Stimulated activated CD8-positive, alpha-beta memory T cell treated with anti-CD3 and anti-CD28 coated beads, Interleukin-12 subunit alpha, Interleukin-12 subunit beta, amount 100 ng/mL, for 1 hour (primary cell): ENCODE measurements at places on chromosomes 6 and 20.

DNA sequence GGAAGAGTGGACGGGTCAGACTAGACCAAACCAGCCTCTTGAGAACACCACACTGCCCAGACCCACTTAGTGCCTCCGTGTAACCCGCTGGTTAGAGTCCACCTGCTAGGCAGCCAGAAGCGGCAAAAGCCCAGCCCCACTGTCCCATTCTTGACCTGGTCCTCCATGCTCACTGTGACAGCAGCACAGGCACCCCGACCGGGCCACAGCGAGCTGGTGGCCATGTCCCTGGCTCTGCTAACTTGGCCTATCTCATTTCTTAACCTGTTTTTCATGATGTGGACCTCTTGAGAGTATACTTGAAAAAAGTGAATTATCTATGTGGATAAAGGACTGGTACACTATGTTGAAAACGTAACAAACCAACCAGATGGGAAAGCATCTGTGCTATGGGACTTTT is 44.9 kb upstream of the TMEM181 start:
- DNase-seq, result no peak

DNA sequence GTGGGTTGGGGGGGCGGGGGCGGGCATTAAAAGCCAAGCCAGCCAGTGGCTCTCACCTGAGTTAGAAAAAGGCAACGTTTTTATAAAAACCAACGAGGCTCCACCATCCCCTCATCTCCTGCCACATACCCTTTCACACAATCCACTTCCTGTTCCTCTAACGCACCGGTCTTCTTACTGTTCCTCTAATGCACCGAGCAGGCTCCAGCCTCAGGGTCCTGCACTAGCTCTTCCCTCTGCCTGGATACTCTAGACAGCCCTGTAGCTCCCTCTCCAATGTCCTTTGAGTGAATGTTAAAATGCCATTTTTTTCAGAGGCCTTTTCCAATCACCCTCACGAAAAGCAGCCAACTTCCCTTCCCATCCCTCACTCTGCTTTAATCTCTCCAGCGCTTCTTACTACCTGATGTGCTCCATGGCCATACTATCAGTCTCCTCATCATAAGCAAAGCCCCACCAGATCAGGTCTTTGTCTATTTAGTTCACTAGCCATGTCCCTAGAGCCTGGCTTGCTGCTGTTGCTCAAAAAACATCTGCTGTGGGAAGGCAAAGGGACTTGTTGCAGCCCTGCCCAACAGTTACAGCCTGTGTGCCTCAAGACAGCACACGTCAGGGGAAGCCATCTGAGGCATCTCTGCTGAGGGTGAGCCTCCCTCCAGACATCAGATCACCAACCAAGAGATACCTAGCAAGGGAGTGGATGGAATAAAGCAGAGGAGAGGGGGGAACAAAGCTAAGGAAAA is 3.9 kb downstream of the FKBP1A start:
- no peak for DNase-seq

DNA sequence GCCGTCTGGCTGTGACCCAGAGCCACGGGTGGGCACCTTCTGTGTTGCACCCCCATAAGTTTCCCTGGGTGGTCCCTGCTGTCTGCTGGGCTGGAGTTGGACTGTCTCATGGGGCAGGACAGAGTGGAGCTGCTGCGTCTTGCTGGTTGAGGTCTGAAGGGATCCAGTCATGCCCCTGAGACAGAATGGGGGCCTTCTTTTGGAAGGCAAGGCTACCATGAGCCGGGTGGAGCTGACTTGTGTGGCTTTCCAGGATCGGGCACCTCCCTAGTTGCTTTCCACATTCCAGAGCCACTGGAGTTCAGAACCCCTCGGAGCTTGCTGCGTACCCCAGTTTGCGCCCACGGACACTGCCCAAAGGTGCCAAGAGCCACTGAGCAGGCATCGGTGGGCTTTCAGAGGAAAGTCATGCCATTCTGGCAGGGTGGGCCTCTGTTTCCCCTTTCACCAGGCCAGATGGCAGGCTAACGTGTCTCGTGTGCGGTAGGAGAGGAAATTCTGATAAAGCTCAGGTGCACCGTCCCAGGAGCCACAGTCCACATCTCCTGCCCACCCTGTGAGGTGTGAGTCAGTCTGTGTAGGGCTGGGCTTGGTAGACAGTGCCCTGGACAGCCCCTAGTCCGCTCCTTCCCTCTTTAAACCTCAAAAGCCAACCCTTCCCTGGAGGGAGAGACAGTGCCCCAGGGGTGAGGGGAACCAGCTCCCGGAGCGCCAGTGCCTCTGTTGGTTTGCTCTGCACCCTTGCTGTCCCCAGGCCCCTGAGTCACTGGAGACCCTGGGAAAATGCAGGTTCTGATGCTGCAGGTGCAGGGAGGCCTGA is 125.3 kb downstream of the SYCP2 start:
- DNase-seq, result no peak

GRCh38 chr20:13744352-13744751 is 40.4 kb downstream of the ESF1 start:
- DNase-seq, result no peak
